ENCODE measurements at places on chromosomes 11 and 22.

- no peak for DNase-seq
Measured at GRCh38 chr11:45305874-45306623, 19.9 kb upstream of the SYT13 start.

- no peak for DNase-seq
Measured at GRCh38 chr11:954392-955153, 28.9 kb downstream of the AP2A2 start.

- DNase-seq = no peak
Measured at GRCh38 chr11:130814440-130815096, 101.7 kb downstream of the SNX19 start.

DNA sequence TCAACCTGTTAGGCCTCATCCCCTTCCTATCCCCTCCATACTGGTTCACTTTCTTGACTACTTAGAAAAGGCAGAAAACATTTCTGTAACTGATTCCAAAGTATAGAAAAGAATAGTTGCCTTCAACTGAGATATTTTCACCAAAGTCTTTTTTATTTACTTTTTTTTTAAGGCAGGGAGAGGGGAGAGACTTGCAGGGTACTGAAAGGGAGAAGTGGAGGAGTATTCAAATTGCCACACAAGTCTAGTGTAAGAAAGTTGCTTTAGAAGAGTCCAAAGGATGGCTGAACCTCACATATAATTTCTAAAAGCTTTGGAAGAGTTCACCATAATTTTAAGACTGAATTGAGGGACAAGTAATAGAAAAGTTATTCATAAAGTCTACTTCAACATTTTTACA lies 6.3 kb downstream of the PHF21A start:
- no peak for DNase-seq

DNA sequence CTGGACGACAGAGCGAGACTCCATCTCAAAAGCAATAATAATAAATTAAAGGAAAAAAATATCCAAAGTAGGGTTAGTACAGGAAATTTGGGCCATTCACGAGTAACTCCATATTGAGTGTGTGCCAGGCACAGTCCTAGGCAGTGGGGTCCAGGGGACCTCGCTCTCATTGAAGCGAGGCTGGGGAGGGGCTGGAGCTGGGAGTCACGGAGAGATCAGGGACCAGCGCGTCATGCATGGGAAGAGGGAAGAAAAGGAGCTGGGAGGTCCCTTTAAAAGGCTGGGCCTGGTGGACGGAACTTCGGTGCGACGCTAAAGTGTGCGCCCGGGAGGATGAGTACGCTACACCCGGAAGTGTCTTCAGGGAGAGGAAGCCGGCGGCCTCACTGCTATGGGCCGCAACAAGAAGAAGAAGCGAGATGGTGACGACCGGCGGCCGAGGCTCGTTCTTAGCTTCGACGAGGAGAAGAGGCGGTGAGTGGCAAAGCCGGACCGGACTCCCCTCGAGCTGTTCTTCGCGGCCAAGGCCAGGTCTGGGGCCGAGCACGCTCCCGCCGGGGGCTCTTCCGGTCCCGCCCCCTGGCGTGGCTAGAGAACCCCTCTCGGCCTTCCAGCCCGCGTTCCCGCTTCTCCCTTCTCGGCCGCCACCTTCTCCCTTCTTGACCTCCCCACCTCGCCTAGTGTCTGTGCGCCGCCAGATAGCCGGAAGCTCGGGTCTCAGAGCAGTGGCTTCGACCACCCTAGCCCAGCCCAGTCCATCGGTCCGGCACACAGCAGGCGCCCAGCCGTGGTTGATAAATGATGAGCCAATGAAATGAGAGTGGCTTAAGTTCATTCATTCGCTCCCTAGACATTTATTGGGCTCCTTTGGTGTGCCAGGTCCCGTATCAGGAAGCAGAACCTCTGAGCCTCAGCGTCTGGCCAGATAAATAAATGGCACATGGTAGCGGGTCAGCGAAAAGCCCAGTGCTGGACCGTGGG lies at the start of gene NOL12:
Gene NOL12 (plus strand): TSS at position 342 of the 981 bp plus-strand sequence. CDS start 50 bp downstream, at position 392.
- DNase-seq = peak; percentile 63

GRCh38 chr11:6365659-6366058 lies 24.6 kb upstream of the SMPD1 start:
- no peak for DNase-seq
